ENCODE measurements at places on chromosomes 13 and 19.
A peak's percentile ranks its signal among the peaks of the same experiment; 100 is the strongest.

- no peak for DNase-seq
Observed at GRCh38 chr13:71613066-71613745, 253.8 kb downstream of the DACH1 start.

DNA sequence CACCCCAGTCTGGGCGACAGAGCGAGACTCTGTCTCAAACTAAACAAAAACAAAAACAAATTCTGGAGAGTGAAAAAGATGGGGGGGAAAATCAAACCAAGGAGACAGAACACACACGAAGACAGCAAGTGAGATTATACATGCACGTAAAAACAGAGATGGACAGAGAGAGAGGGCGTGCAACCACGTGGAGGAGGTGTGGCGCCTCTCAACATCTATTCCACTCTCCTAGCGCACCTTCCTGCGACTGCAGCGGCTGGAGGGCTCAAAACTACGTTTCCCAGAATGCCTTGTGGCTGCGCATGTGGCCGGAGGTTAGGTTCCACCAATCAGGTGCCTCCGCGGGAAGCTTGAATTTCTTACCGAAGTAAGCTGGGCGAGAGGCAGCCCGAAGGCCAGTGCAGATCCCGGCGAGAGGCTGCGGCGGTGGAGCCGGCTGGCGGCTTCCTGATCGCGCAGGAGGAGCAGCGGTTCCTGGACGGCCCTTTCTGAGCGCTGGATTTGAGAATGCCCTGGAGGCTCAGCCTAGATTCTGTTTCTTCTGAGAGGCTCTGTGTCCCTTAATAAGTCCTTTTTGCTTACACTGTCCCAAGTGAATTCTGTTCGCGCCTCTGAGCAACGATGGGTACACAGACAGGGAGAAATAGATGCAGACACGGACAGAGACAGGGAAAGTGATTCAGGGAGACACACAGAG is 13.1 kb upstream of the NANOS2 start:
- DNase-seq, result peak; percentile 97

DNA sequence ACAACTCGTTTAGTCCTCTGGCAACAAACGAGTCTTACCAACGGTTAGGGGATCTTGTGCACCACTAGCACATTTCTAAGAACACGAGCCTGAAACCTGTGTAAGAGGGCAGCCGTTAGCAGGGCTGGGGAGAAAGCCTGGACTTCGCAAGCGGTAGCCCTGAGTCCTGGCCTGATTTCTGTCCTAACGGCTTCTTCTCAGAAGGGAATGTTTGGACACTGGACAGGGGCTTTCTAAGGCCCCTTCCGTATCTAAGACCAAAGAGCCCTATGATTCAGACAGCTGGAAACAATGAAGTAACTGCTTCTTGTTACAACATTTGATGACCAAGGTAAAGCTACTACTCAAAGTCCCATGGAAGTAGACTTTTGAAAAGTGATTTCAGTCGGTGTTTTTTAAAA is 2.2 kb downstream of the ANKRD10 start:
- peak; percentile 40 for DNase-seq

- no peak for DNase-seq
Observed at GRCh38 chr13:76954538-76954937, 6.2 kb downstream of the ACOD1 start.

GRCh38 chr19:12912571-12912970 is 6.5 kb downstream of the SYCE2 start:
- no peak for DNase-seq

GRCh38 chr19:45729800-45730290 is 851 bp downstream of the FBXO46 start:
- no peak for DNase-seq

DNA sequence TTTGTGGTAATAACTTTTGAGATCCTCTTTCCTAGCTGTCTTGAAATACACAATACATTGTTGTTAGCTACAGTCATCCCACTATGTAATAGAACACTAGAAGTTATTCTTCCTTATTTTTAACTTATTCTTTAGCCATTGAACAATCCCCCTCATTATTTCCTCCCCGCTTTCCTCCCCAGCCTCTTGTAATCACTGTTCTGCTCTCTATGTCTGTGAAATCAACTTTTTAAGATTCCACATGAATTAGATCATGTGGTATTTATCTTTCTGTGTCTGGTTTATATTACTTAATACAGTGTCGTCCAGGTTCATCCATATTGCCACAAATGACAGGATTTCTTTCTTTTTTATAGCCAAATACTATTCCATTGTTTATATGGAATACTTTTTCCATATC is 72.9 kb downstream of the SLC10A2 start:
- no peak for DNase-seq

DNA sequence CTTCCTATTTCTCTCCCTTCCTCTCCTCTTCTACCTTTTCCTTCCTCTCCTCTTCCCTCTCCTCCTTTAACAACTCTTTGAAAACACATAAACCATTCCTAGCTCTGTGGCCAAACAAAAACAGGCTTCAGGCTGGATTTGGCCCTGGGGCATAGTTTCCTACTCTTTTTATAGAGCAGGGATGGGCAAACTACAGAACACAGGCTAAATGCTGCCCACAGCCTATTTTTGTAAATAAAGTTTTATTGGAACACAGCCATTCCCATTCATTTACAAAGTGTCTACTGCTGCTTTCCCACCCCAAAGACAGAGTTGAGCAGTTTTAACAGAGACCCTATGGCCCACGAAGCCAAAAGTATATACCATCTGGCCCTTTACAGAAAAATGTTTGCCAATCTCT is 35.4 kb downstream of the LHFPL6 start:
- DNase-seq, result no peak

DNA sequence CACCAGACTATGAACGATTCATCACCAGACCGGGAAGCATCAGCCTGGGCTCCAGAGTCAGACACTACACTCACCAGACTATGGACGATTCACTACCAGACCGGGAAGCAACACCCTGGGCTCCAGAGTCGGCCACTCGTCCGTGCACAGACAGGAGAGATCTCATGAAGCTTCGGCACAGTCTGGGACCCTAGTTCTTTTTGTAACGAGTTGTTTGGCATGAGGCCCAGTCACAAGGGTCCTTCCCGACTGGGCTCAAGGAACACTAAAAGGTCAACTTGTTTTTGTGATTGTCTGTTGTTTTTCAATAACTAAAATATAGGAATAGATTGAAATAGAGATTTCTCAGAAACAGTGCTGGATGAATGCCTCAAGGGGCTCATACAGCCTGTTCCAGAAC is 1141.6 kb upstream of the MIR17HG start:
- DNase-seq, result no peak

- DNase-seq, result no peak
Observed at GRCh38 chr19:56118666-56119581, 2.2 kb downstream of the ZNF787 start.

DNA sequence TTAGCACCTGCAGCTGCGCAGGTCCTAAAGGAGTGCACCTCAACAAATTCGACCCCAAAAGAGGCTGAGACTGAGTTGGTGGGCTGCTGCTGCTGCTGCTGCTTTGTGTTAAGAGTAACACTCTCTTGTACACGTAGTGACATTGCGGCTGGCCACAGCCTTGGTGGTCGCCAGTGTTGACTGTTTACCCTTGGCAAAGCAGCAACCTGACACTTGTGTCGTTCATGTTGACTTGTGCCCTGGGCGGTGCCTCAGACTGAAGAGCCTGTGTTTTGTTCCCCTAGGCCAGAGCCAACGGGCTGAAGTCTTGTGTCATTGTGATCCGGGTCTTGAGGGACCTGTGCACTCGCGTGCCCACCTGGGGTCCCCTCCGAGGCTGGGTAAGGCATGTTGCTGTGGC is 22.4 kb upstream of the QTRT1 start:
- no peak for DNase-seq

DNA sequence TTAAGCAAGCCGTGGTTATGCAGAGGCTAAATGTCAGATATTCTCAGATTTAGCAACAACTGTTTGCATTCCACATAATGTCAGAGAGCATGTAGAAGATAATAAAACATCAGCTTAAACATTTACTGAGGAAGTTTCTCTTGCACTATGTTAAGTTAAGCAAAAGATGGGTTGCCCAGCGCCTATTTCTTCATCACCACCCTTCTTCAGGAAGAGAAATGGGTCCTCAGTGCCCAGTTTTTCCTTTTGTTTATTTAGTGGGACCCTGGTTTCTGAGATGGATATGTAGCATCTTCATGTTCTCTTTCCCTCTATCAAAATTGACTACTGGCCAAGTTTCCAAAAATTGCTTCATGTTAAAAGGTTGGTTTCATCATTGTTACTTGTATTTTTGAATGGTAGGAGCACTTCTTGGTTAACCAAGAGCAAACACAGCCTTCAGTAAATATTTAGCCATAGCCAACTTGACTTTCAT is 356.8 kb downstream of the RFC3 start:
- DNase-seq, result peak; percentile 60

- DNase-seq, result no peak
Observed at GRCh38 chr13:111317571-111318345, 2.7 kb upstream of the TEX29 start.

DNA sequence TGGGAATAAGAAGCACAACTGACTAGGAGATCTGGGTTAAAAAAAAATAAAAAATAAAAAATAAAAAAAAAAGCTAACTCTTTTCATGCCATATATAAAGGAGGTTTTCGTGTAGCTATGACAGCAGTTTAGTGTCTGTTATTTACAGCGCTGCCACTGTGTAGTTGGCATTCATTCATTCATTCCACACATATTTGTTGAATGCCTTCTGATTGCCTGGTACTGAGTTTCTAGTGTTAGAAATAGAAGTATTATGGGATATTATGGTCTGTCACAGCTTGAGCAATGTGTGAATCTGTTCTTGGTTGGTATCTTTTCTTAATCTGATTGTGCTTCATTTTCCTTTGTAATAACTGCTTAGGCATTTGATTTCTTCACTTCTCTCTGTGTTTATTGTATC is 237.4 kb downstream of the NBEA start:
- DNase-seq, result peak; percentile 33

- peak; percentile 35 for DNase-seq
Observed at GRCh38 chr19:2507109-2507508, 31.2 kb downstream of the GADD45B start.

- no peak for DNase-seq
Observed at GRCh38 chr13:74256969-74257368, 122.8 kb upstream of the KLF12 start.

DNA sequence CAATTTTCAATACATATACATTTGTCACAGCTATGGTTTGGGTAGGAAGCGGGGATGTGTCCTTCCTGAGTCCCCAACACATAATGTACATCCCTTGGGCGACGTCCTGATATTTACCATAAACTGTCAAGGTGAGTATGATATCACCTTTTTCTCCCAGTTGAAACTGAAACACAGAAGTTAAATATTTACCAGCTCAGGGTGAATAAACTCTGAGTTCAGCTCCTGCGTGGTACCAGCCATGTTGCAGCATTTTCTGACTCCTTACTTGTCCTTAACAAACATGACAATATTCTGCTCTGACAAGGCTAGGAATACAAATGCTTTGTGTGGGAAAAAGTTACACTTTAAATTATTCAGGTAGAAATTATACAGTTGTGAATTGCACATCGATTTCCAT is 294.2 kb downstream of the TEX29 start:
- DNase-seq, result no peak

GRCh38 chr13:84466461-84466860 is 584.2 kb upstream of the SLITRK1 start:
- DNase-seq, result no peak

- no peak for DNase-seq
Observed at GRCh38 chr13:83733293-83733692, 149.0 kb downstream of the SLITRK1 start.

- DNase-seq, result no peak
Observed at GRCh38 chr13:49410006-49410405, 33.9 kb downstream of the CAB39L start.

GRCh38 chr19:49141352-49141751 is 13.8 kb downstream of the HRC start:
- DNase-seq, result no peak

DNA sequence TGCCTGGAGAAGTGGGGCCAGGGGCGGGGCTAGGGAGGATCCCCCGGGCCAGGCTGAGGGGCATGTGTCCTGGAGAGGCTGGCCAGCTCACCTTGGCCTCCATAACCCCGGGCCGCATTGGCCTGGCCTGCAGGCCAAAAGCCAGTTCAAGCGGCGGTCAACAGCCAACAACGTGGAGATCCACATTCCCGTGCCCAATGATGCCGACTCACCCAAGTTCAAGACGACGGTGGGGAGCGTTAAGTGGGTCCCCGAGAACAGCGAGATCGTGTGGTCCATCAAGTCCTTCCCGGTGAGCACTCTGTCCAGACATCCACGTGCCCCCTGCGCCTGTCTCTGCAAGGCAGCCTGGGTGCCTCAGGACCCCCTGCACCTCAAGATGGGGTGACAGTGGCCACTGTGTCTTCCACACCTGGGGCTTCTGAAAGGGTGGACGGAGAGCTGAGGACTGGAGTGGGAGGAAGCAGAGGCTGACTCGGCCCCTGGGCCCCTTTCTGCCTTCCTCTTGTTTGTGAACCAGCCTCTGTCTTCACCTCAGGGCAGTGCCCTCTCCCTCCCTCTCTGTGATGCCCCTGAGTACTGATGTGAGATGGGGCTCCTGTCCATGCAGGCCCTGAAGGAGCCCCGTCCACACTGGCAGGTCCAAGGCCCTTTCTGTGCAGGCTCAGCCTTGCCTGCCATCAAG is 31.1 kb downstream of the AP1M1 start:
- DNase-seq, result no peak

GRCh38 chr13:76792731-76793347 is 93.4 kb downstream of the KCTD12 start:
- peak; percentile 74 for DNase-seq

GRCh38 chr13:24452044-24452443 is 60.5 kb downstream of the PARP4 start:
- no peak for DNase-seq

DNA sequence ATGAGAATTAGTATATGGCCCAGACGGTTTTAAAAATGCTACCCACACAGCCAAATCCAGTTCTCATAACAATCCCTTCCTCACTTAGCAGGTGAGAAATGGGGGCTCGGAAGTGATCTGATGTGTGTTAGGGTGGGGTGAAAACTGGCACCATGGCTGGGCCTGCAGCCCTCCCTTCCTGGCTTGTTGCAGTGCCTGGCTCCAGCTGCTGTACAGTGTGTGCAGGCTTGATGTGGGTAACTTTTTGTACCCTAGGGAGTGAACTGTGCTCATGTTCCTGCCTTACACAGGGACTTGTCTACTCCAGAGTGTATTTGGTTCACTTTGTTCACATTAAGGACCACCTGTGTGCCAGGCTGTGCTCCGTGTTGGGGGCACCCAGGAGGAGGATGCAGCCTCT is 177.2 kb downstream of the LMO7 start:
- DNase-seq, result no peak

DNA sequence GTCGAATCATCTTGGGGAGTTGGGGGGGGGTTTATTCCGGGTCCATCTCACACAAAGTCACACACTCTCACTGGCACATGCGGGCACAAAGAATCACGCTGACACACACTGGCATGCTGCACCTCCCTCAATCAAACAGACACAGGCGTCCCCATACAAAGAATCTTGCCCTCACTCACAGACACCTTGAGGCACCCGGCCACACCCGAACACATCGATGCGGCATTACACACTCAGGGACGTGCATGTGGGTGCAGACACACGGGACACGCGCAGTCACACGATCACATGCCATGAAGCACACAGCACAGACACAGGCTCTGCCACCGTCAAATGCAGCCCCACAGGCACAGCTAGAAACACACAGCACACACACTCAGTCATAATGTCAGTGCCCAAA is 7.8 kb downstream of the NFIX start:
- DNase-seq, result no peak

Data from GM03348 (cell line).